Stimulated activated CD8-positive, alpha-beta memory T cell treated with anti-CD3 and anti-CD28 coated beads, Interleukin-2, amount 100 ng/mL, for 48 hours (primary cell): ENCODE measurements at places on chromosomes 1 and 21.

DNA sequence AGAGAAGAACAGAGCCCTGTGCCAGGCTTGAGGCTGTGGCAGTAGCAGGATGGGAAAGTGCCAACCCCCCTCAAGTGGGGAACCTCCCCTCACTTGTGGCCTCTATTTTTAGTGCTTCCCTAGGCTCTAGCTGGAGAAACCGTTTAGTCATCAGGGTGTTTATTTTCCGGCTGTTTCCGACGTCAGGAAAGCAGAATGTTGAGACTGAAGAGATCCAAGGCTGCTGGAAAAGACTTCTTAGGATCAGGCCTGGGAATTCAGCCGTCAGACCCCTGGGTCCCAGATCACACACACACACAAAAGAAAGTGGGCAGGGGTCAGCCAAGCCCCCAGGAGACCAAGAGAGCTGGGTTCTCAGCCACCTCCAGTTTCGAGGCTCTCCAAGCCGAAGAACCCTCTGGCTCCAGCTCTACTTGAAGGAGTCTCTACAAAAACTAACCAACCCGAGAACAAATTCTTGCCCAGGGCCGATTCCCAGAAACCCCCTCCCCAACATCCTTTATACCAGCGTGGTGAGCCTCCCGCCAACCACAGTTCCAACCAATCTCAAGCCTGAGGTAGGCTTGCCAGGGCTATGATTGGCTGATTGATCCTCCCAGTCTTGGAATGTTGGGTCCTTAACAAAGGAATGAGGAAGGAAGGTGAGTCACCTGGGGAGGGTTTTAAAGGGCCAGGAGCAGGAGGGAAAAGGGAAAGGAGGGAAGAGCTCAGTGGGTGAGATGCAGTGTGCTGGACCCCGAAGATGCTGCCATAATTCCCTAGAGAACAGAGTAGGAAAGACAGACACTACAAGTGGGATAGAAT lies 2.5 kb upstream of the MEF2D start:
- DNase-seq: no peak

GRCh38 chr21:38448671-38449385 lies 49.4 kb downstream of the ERG start:
- no peak for DNase-seq

DNA sequence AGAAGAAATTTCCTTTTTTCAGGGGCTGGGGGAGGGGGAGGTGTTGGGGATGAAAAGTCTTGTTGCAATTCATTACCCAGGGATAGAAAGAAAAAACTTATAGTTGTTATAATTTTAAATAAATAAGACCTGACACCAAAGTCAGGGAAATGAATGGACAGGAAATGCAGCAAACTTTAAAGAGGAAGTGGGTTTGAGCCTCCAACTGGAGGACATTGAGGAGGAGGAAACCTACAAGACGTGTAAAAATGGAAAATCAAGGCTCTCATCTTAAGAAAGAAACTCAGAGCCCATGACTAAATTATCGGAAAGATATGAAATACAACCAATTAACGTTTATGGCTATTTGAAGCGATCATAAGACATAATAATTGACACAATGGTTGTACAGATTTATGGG lies 54.4 kb downstream of the NIBAN1 start:
- no peak for DNase-seq

DNA sequence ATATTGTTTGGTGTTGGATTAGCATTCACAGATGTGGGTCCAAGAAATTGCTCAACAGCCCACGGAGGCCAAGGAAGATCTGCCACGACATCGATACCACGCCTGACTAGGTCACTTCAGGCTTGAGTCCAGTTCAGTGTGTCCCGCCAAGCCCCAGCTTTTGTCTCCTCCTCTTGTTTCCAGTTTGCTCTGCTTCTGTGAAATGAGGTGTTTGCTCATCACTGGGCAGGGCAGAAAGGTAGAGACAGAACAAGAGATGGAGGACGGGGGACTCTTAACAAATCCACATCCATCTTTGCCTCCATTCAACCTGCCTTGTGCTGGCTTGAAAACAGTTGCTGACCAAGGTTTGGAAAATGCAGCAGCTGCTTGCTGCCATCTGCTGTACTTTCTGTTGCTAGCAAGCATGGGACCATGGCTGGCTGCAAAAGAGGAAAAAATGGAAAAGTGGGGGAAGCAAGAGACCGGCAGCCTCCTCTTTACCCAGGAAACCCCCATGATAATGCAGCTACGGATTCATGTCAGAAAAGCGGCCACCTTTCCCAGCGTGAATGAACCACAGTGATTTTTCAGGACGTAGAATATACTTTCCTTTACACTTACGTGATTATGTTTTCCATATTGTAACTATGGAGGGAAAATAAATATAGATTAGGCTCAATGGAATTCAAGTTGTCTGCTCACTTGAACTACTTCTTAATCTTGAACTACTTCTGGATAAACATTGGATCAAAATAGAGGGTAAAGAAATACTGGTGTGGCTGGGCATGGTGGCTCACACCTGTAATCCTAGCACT lies 80.2 kb upstream of the GREM2 start:
- no peak for DNase-seq

- no peak for DNase-seq
Measured at GRCh38 chr1:246587606-246588005, 21.4 kb downstream of the CNST start.

GRCh38 chr1:87906078-87906477 lies 577.4 kb downstream of the LMO4 start:
- DNase-seq: no peak

- DNase-seq: no peak
Measured at GRCh38 chr1:39141925-39142324, 62.6 kb upstream of the MACF1 start.

GRCh38 chr1:110184446-110184845 lies 25.7 kb upstream of the KCNC4 start:
- DNase-seq: no peak

GRCh38 chr1:224132901-224133300 lies 19.0 kb downstream of the FBXO28 start:
- no peak for DNase-seq

GRCh38 chr1:81493102-81493869 lies 307.4 kb upstream of the ADGRL2 start:
- no peak for DNase-seq

GRCh38 chr1:203124546-203125317 lies 2.8 kb upstream of the ADORA1 start:
- no peak for DNase-seq

- DNase-seq: no peak
Measured at GRCh38 chr1:84145068-84145467, 997 bp downstream of the PRKACB start.
